Activated CD4-positive, alpha-beta T cell treated with anti-CD3 and anti-CD28 coated beads, Interleukin-2, amount 10 ng/mL, durations not matched to agents 24 days and 14 days (primary cell): ENCODE measurements at places on chromosomes 16 and 17. TPM values are rescaled to one million over a fixed set of nuclear protein-coding genes. Genes with fewer than 3 reads are reported as not detected.

- no peak overlapping the region for H3K27ac ChIP-seq
- no peak for DNase-seq
- H3K4me1 ChIP-seq = no peaks in the 10 kb centered on the region
- H3K36me3 ChIP-seq = no peaks in the 10 kb centered on the region
- peaks cover 2% of the 10 kb centered on the region for H3K27me3 ChIP-seq
- no peak overlapping the region for H3K4me3 ChIP-seq
These were observed 314.3 kb downstream of the SOX9 start for GRCh38 chr17:72434991-72435618.

DNA sequence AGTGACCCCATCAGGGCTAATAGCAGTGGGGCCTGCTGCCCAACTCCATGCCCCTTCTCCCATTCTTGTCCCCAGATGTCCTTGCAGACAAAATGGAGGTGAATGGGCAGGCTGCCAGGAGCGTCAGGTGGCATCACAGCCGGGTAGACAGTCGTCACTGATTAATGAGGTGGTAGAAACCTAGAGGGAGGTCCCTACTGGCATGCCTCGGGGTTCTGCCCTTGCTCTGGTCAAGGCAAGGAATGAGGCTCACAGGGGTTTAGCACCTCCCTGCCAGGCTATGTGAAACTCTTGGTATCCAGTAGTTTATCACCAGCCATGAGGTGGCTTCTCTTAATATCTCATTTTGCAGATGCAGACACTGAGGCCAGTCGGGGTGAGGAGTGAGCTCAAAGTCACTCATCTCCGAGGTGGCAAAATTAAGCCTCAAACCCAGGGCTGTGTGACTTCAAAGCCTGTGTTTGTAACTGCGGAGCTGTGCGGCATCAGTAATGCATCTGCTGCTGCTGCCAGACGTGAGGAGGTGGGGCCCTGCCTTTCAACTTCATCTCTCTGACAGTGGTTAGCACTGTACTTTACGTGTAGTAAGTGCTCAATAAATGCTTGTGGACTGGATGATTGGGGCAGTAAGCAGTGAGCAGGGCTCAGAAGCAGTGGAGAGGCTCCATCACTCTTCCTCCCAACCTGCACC lies 21.3 kb downstream of the RAI1 start:
- H3K4me1 ChIP-seq = peaks cover 11% of the 10 kb centered on the region
- H3K36me3 ChIP-seq = peaks cover 8% of the 10 kb centered on the region
- no peak for DNase-seq
- H3K27me3 ChIP-seq = no peaks in the 10 kb centered on the region
- H3K4me3 ChIP-seq = no peak overlapping the region
- no peak overlapping the region for H3K27ac ChIP-seq

DNA sequence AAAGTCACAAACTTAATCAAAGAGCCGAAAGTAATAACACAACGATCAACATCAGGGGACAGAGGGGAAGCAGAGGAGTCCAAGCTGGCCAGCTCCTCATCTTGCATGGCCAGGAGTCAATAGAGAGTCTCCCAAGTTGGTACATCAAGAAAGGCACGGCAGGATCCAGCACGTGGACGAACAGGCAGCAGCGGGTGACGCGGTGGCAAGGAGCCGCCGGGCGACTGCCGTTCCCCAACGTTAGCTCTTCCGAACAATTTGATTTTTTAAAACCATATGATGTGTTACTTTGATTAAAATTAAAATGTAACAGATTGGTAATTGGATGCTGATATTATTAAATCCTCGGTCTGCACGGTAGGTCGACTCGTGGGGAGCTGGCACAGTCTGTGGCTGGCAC lies 81.8 kb upstream of the DOC2B start:
- H3K4me1 ChIP-seq = no peaks in the 10 kb centered on the region
- peaks cover 7% of the 10 kb centered on the region for H3K27me3 ChIP-seq
- no peaks in the 10 kb centered on the region for H3K36me3 ChIP-seq
- H3K27ac ChIP-seq = no peak overlapping the region
- no peak for DNase-seq

DNA sequence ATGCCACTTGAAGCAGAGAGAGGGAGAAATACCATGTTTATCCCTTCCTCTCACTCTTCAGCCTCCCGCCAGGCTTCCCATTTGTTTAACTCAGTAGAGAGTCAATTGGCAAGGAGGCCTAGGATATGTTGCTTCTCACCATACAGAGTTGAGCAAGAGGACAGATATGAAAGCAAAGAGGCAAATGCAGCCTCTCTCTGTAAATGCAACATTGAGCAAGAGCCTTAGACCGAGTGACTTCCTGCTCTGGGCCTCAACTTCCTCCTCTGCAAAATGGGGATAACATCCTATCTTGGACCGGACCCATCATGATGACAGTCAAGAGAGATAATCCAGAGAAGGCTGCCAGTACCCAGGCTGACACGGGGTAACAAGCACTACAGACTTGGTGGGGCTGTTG lies 36.8 kb downstream of the SOCS1 start:
- H3K4me1 ChIP-seq = peaks cover 31% of the 10 kb centered on the region
- no peak for DNase-seq
- H3K27me3 ChIP-seq = no peaks in the 10 kb centered on the region
- peak overlapping the region; percentile 31 for H3K27ac ChIP-seq
- H3K36me3 ChIP-seq = peaks cover 21% of the 10 kb centered on the region
- H3K4me3 ChIP-seq = no peak overlapping the region

- no peak overlapping the region for H3K27ac ChIP-seq
- H3K4me3 ChIP-seq = no peak overlapping the region
- peaks cover 2% of the 10 kb centered on the region for H3K36me3 ChIP-seq
- peaks cover 23% of the 10 kb centered on the region for H3K4me1 ChIP-seq
- DNase-seq = no peak
These were observed 4.2 kb downstream of the BBS2 start for GRCh38 chr16:56515665-56516064.

DNA sequence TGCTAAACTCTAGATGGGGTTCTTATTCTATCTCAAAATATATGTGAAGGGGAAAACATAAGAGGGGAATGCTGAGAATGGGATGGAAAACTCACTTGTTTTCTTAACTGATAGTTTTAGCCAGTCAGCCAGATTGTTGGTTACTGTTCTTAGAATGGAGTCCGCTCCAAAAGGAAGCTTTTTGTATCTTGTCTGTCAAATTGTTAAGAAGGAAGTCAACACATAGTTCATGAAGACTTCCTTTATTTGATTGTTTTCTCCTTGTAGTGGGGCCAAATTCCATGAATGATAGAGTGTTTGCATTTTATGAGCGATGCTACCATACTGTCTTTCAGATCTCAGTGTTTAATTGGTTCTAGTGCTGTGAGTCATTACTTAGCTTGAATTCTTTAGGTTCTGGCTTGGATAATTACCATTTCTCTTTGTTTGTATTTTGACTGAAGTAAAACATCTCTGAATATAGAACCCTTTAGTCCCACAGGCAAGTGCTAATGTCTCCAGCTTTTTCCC lies 98.3 kb upstream of the GOT2 start:
- DNase-seq = no peak
- no peaks in the 10 kb centered on the region for H3K4me1 ChIP-seq

DNA sequence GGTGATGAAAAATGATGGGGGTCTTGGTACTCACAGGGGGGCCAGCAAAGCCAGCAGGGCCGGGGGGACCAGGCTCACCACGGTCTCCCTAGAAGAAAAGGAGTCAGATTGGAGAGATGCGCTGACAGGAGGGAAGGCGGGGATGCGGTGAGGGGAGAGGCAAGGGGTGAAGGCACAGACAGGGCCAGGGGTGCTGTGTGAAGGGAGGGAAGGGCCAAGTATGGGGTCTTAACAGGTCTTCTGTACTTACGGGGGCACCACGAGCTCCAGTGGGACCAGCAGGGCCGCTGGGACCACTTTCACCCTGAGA lies 11.2 kb downstream of the COL1A1 start:
- no peaks in the 10 kb centered on the region for H3K27me3 ChIP-seq
- no peak overlapping the region for H3K4me3 ChIP-seq
- no peak for DNase-seq
- H3K36me3 ChIP-seq = no peaks in the 10 kb centered on the region
- H3K4me1 ChIP-seq = no peaks in the 10 kb centered on the region

GRCh38 chr17:14308636-14308964 lies 7.7 kb downstream of the HS3ST3B1 start:
- no peaks in the 10 kb centered on the region for H3K27me3 ChIP-seq
- H3K4me1 ChIP-seq = peaks cover 62% of the 10 kb centered on the region
- H3K27ac ChIP-seq = peak overlapping the region; percentile 57
- peaks cover 48% of the 10 kb centered on the region for H3K36me3 ChIP-seq
- peak overlapping the region; percentile 82 for H3K4me3 ChIP-seq

DNA sequence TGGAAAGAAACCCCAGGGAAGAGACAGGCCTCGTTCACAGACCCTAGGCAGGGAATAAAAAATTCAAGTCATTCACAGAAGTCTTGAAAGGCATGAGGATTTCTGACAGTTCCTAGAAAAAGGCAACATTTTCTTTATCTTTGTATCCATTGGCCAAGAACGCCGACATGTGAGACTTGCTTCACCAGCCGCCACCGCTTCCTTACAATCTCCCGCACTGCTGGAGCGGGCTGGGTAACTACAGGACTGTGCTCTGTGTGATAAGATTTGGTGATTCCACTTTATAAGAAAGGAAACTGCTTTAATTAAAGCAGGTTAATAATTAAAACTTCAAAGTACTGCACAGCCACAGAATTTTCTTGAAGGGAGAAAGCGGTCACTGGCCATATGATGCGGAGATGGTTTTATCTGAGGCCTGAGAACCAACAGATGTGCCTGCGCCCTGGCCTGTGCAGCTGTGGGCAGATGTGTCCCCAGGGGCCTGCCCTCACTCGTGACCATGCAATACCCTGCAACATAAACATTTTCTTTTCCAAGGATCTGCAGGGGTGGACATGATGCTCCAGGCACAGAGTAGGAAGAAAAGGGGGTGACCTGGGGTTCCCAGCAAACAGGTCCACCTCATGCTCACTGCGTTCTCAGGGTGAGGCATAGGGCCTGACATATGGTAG lies 13.0 kb upstream of the LGALS3BP start:
- peaks cover 49% of the 10 kb centered on the region for H3K36me3 ChIP-seq
- H3K4me3 ChIP-seq = no peak overlapping the region
- DNase-seq = no peak
- H3K4me1 ChIP-seq = peaks cover 7% of the 10 kb centered on the region
- H3K27me3 ChIP-seq = no peaks in the 10 kb centered on the region

DNA sequence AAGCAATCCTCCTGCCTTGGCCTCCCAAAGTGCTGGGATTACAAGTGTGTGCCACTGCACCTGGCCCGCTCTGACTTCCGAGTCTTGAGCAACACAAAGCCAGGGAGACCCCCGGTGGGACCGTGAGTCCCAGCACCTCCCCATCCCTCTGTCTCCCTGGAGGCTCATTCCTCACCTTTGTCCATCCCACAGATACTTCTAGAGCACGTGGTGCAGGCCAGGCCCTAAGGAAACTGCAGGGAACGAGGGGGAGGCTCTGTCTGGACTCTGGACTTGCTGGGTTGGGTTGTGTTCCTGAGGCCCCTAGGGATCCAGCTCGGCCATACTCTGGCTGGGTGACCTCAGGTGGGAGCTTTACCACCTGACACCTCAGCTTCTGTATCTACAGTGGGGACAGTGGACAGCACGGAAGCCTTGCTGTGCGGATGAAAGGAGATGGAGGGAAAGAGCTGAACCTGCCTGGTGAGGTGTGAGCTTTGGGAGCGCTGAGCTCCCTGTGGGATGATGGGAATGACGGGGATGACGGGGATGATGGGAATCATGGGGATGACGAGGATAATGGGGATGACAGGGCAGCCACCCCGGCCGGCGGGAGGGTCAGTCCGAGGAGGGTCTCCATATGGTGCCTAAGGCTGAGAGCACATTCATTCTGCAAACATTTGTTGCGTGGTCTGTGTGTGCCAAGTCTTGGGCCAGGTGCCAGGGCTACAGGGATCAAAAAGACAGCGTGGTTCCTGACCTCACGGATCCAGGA lies 26.6 kb downstream of the C16orf74 start:
- no peak overlapping the region for H3K4me3 ChIP-seq
- no peaks in the 10 kb centered on the region for H3K4me1 ChIP-seq
- no peak for DNase-seq
- no peaks in the 10 kb centered on the region for H3K36me3 ChIP-seq
- H3K27ac ChIP-seq = no peak overlapping the region

- H3K27me3 ChIP-seq = no peaks in the 10 kb centered on the region
- H3K4me3 ChIP-seq = peak overlapping the region; percentile 91
- peak; percentile 89 for DNase-seq
These were observed 7.2 kb downstream of the SUPT4H1 start for GRCh38 chr17:58344791-58345157.

GRCh38 chr17:5391678-5392077 lies 27.8 kb downstream of the NUP88 start:
- H3K4me1 ChIP-seq = peaks cover 8% of the 10 kb centered on the region
- H3K36me3 ChIP-seq = peaks cover 69% of the 10 kb centered on the region
- no peak overlapping the region for H3K27ac ChIP-seq
- H3K27me3 ChIP-seq = no peaks in the 10 kb centered on the region
- H3K4me3 ChIP-seq = no peak overlapping the region

GRCh38 chr16:66043326-66043725 lies 323.2 kb upstream of the CDH5 start:
- no peaks in the 10 kb centered on the region for H3K4me1 ChIP-seq
- H3K27me3 ChIP-seq = peaks cover 2% of the 10 kb centered on the region
- no peak overlapping the region for H3K4me3 ChIP-seq
- no peak for DNase-seq
- H3K36me3 ChIP-seq = no peaks in the 10 kb centered on the region

- no peak for DNase-seq
- H3K4me1 ChIP-seq = peaks cover 12% of the 10 kb centered on the region
- no peaks in the 10 kb centered on the region for H3K27me3 ChIP-seq
- peaks cover 24% of the 10 kb centered on the region for H3K36me3 ChIP-seq
- H3K4me3 ChIP-seq = no peak overlapping the region
These were observed 31.6 kb upstream of the BCAS3 start for GRCh38 chr17:60645918-60646523.

DNA sequence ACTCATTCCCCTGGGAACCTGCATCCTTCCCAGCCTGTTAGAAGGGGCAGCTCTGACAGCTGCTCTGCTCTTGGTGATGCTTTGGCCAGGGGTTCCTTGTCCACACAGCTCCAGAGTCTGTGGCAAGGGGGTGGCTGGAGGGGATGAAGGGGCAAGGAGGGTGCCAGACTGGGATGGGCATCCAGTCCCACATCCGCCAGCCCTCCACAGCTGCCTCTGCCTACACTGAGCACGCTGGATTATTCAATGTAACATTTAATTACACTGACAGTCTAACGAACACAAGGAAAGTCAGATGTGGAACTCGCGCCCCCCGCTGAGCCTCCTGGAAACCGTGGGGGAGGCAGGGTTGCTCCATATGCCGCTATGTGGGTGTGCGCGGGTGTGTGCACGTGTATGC lies 101.1 kb downstream of the C16orf78 start:
- no peak overlapping the region for H3K27ac ChIP-seq
- H3K36me3 ChIP-seq = no peaks in the 10 kb centered on the region
- H3K4me1 ChIP-seq = no peaks in the 10 kb centered on the region
- DNase-seq = no peak
- H3K4me3 ChIP-seq = no peak overlapping the region

The CHRNE gene
- total RNA-seq = 0.42 and 0.64 TPM in 2 replicates

The GAN gene
- total RNA-seq = 14.1 and 14.3 TPM in 2 replicates

The CD300E gene
- not detected in 2 replicates for total RNA-seq

The SLC2A4 gene
- 0.17 and 0.37 TPM in 2 replicates for total RNA-seq

The RTN4RL1 gene
- 1.1 and 1.2 TPM in 2 replicates for total RNA-seq

The PLCG2 gene
- 6.8 and 6.9 TPM in 2 replicates for total RNA-seq

The UNC45B gene
- not detected in 2 replicates for total RNA-seq

The ZNF267 gene
- total RNA-seq = 77.7 and 78.3 TPM in 2 replicates

The SPIRE2 gene
- 1.9 and 2.0 TPM in 2 replicates for total RNA-seq

The RAB11FIP4 gene
- 24.3 and 26.4 TPM in 2 replicates for total RNA-seq
